Hematopoietic multipotent progenitor cell treated with erythropoietin and hydrocortisone succinate and interleukin-3 and kit ligand, for 15 days (in vitro differentiated cells): ENCODE measurements at places on chromosomes 5 and 9.

DNA sequence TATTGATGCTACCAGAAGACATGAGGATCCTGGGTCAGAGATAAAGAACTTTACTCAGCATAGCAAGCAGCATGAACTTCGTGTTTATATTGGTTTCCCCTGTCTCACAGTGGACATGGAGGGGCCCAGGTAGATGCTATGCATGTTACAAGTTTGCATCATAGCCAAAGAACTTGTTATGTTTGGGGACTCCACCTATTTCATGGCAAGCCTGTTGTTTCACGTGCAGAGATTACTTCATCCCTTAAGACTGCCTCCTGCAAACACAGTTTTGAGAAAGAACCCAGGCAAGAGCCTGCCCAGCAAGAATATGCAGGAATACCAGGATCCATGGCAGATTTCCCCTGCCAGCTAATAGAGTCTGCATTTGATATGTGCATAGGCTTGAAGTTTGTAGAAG, 68.4 kb downstream of the RCL1 start:
- DNase-seq = no peak

DNA sequence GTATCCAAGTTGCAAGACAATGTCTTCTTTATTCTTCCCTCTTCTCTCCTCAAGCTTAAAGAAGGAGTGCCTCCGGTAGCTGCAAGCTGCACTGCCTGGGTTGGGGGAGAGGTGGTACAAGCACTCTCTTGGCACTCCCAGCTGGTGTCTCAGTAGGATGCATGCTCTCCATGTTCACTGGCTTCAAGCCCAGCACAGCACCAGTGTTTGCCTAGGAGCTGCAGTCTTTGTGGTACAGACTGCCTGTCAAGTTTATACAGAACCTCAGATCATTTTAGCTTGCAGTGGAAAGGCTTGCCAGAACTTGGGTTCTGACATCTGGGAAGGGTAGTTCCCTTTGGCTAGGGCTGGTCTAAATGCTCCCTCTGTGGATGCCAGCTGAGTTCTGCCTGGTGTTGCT, 505.6 kb downstream of the MAN2A1 start:
- DNase-seq = no peak

GRCh38 chr9:535356-535755, 306.1 kb upstream of the DMRT1 start:
- DNase-seq = no peak

GRCh38 chr5:71632168-71632567, 45.0 kb downstream of the MCCC2 start:
- DNase-seq = no peak

DNA sequence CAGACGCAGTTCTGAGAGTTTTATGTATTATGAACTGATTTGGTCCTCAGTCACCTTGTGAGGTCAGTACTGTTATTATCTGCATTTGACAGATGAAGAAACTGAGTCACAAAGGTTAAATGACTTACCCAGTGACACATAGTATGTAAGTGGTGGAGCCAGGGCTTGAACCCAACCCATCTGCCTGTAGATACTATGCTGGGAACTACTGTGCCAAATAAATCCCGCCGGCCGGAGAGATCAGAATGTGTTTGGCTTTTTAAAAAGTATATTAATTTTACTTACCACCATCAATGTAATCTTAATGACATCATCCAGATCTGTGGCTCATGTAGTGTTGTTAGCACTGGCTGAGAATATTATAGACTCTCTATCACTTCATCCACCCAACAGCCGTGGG, 80.8 kb downstream of the ZNF618 start:
- no peak for DNase-seq

- peak; percentile 74 for DNase-seq
Observed at GRCh38 chr5:132293992-132294727, at the start of gene SLC22A4. TSS of gene SLC22A4 (plus strand) at chr5:132294394. CDS start at chr5:132294617, 223 bp downstream.

DNA sequence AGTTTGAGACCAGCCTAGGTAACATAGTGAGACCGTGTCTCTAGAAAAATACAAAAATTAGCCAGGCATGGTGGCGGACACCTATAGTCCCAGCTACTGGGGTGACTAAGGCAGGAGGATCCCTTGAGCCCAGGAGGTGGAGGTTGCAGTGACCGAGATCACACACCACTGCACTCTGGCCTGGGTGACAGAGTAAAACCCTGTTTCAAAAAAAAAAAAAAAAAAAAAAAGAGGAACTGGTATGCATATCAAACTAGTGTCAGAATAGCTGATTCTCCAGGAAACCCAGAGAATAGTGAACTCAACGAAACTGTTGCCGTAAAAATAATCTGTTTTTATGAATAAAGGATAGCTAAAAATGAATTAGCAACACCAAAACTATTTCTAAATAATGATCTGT, 126.6 kb upstream of the BASP1 start:
- no peak for DNase-seq

DNA sequence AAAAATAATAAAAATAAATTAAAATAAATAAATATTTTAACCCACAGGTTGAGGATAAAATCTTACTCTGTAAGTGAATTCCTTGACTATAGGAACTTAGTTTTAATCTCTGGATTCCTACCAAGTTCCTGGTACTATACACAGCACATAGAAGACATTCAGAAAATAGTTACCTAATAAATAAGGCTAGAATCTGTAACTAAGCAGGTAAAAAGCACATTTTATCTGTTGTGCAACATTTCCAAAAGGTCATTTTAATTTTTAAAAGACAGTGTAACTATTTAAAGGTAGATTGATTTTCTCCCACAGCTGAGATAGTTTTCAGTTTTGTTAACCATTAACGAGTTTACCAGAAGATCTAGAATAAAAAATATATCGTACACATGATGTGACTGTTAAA, 47.8 kb downstream of the MLANA start:
- no peak for DNase-seq

DNA sequence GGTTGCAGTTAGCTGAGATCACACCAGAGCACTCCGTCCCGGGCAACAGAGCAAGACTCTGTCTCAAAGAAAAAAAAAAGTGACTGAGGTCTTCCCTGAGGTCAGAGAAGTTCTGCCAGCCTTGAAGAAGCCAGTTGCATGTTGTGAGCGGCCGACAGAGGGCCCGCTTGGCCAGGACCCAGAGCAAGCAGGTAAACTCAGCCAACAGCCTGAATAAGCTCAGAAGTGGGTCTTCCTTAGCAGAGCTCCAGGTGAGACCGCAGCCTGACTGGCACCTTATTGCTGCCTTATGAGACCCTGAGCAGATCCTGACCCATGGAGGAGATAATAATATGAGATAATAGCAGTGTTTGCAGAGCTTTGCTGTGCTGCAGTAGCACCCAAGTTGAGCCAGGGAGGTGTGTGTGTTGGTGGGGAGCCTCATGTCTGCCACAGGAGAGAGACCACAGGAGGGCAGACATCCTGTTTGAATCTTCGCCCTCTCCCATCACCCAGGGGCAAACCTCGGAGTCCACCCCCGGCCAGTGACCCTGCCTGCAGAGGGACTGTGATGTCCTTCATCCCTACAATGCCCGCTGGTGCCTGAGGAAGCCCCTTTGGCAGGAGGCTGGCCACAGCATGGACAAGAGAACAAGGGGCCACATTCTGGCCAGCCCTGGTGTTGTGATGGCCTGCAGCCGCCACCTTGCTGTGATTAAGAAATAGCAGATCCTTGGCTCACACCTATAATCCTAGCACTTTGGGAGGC, 10.8 kb upstream of the BARX1 start:
- DNase-seq = no peak

DNA sequence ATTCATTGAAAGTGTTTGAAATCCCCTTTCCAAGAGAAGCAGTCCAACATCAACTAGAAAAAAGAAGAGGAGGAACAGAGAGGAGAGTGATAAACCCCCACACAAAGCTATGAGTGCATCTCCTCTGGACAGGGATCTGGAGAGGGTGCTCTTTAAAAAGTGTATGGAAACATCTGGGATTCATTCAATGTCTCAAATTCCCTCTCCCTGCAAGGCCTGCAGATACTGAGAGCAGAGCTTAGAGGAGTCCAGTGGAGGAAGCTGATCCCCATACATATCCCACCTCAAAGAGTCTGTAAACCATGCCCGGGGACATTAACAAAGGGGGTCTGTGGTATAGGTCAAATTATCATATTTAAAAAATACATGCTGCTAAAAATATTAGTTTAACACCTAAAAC, 2.2 kb downstream of the SPOCK1 start:
- DNase-seq = no peak

- no peak for DNase-seq
Observed at GRCh38 chr5:151550146-151550545, 41.0 kb downstream of the FAT2 start.

- peak; percentile 55 for DNase-seq
Observed at GRCh38 chr9:87878989-87879511, 3.6 kb upstream of the SPATA31E1 start.

DNA sequence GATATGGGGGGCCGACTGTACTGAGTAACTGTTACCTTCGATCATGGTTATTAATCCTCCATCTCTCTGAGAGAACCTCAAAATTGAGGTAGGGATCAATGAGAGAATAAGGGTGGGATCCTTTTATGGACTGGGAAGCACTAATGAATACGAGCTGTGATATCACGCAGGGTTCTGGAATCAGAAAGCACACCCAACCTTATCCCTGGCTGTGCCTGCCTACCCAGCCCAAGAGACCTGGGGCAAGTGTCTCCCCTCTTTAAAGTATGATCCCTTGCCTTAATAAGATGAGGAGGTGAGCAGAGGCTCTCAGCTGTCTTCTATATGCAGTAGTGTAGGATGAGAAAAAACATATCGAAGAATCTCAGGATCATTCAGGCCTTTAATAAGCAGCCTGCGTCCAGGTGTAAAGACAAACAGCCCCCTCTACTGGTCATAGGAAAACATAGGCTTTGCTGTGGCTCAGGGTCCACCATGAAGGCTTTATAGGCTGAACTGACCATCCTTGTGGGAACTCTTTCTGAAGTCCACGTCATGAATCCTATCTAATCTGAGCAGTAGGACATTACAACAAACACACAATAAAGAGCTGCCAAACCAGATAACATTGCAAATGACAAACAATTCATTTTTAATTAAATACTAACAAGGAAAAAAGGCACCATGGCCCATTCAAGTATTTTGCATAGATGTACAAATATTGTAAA, 16.8 kb downstream of the NIPAL4 start:
- peak; percentile 52 for DNase-seq

- DNase-seq = peak; percentile 76
Observed at GRCh38 chr9:35826071-35826701, 2.3 kb downstream of the FAM221B start.

GRCh38 chr5:76427206-76428140, 24.4 kb downstream of the IQGAP2 start:
- DNase-seq = no peak

DNA sequence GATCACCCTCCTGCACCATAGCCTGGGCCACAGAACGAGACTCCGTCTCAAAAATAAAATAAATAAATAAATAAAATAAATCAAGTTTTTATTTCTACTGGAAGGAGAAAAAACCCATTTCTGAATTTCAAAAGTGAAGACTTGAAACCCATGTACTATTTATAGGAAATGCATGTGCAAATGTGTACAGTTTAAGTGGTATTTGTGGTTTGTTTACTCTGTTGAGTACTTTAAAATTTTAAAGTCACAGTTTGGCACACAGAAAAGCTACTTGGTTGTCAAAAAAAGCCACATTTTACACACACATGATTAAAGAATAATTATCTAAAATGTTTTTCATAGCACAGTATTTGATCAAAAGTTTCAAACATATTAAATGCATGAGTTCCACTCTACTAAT, 43.6 kb downstream of the NR3C1 start:
- DNase-seq = no peak

DNA sequence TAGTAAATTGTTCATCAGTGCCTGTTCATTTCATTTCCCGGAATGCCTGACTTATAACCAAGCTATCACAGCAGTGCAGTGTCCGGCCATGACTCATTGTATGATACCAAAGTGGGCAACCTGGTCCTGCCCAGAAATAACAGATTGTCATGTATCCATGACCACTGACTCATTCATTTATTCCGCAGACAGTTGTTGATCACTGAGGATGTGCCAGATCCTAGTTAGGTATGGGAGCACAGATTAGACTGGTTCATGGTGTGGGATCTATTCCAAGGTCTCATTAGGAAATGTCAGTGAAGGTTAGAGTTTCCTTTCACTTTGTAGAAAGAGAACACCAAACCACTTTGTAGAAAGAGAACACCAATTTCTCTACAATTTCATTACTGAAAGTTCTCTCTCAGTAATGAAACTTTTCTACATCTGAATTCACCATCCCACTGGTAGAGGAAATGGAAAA, 8.7 kb downstream of the NREP start:
- no peak for DNase-seq

DNA sequence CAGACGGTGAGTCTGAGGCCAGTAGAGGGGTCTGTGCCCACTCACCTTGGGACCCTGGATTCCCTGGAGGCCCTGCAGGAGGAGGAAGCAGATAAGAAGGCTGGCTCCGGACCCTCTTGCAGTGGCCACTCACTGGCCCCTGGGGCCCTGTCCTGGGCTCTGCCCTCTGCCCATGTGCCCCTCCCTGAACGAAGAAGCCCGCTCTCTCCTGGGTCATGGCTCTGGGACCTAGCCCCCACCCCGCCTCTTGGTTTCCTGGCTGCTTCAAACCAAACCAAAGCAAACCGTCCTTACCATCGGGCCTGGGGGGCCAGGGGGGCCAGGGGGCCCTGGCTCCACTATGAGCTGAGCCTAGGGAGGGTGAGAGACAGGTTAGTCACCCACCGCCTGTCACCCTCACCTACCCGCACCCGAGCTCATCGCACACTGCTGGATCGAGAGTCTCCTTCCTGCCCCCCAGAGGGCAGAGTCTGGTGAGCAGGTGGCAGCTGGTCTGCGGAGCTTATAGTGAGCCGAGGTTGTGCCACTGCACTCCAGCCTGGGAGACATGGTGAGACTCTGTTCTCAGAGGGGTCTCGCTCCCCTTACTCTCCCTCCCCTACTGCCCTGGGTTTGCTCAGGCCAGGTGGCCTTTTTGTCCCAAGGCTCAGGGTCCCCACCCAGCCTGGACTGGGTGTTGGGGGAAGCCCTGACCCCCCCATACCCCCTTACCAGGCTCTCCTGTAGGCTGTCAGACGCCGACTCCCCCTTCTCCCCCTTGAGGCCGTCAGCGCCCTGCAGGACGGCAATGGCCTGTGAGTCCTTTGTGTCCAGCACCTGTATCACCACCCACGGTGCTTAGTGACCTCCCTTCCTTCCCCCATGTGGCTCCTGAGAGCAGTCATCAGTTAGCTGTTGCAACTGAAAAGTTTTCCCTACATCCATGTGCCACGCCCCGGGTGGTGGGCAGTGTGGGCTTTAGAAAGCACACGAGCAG, 15.2 kb upstream of the PHYKPL start:
- DNase-seq = no peak

DNA sequence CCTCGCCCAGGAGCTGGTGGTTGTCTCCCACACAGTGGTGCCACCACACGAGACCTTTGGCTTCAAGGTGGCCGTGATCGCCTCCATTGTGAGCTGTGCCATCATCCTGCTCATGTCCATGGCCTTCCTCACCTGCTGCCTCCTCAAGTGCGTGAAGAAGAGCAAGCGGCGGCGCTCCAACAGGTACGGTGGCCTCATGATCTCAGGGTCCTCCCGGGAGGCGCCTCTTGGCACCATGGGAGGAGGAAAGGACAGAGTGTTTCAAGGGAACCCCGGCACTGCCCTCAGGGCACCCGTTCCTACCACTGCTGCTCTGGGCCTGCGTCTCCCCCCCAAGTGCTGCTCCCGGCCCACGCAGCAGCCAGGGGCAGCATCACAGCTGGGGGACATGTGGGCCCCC, 18.2 kb upstream of the CARD19 start:
- DNase-seq = no peak

- DNase-seq = no peak
Observed at GRCh38 chr9:79334711-79335110, 237.1 kb upstream of the TLE4 start.

GRCh38 chr5:158553195-158553961, 546.3 kb downstream of the EBF1 start:
- DNase-seq = no peak
